ENCODE measurements at places on chromosomes 5 and 9. TPM values are rescaled to one million over a fixed set of nuclear protein-coding genes. Genes with fewer than 3 reads are reported as not detected.

SV2C gene
- not detected for total RNA-seq

DNA sequence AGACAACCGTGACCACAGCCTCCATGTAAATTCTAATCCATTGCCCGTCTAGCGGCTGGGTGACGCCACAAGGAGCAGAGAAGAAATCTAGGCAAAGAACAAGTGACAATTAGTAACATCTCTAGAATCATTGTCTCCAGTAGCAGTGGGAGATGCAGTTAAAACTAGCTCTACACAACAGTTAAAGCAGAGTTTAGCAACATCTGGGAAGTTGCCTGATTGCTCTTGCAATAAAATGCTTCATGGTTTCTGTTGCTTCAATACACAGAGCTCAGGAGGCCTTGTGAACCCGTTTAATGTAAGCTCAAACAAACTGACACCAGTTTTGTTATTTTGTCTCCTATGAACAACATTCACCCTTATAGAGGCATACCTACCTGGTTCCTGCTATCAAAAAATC is 369.8 kb upstream of the PDE4D start:
- DNase-seq = no peak

GRCh38 chr5:171867786-171868185 is 82.2 kb downstream of the SMIM23 start:
- DNase-seq = no peak

DNA sequence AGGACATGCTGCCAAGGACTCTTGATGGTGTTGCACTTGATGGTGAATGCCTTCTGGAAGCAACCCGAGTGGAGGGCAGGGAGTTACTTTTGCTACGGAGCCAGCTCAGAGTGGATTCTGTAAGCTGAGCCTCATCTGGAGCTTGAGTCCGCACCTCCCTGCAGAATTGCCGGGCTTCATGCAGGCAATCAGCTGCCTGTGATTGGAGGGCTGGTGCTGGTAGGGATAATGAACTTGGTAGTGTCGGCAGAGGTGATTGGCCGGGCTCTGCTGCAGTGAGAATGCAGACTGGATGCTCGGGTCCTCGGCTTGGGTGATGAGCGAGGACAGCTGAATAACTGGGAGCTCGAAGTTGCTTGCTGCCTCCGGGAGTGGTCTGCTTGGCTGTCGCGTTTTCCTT is 23.1 kb downstream of the SLC25A25 start:
- DNase-seq = peak; percentile 97

DNA sequence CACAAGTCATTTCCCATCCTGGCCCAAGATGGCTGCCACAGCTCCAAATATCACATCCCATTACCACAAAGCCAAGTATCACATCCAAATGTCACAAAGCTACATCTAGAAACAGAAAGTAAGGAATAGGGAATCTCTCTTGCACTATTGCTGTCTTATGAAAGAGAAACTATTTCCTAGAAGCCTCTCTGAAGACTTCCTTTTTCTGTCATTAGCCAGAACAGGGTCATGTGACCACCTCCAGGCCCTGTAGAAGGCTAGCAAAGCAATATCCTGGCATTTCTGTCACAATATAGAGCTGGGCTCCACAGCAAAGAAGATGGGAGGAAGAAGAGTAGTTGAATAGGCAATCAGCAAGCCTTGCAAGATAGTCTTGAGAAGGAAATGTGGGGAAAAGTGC is 99.2 kb downstream of the SH3TC2 start:
- no peak for DNase-seq

DNA sequence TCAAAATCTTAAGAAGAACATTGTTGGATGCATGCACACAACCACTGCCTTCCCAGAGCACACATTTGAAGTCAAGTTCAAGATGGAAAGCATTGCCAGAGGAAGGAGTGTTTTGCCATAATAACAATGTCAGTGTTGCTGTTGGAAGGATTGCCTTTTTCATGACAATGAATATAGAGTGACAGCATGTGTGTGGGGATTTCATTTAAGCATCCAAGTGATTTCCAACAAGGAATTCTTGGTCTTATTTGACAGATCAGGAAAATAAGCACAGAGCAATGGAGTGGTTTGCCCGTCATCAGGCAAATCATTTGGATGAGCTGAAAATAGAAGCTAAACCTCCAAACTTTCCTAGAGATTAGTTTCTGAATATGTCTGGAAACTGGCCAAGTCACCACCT is 140.0 kb upstream of the RAI14 start:
- no peak for DNase-seq

DNA sequence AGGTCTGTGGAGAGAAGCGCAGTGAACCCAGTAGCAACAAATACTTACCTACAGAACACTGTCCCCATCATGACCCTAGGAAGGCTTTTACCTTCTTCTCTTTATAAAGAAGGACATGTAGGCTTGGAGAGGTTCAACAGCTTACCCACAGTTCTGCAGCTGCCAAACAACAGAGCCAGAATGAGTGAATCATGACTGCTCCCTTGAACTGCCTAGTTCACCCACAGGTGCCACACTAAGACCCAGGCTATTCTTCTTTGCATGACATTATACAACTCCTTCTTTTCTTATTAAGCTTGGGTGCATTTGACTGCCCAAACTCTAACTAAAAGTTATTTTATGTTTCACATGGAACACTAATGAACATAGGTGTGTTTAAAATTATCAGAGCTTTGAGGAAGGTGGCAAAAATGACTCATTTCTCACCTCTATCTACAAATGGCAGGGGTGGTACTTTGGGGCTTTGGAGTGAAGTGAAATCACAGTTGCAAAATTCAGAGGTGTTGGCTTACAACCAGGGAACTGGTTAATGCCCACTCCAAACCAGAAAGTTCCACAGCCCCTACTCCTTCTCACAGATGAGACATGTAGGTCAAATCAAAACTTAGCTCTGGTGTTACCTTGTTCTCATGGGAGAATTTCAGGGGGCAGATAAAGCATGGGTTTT is 201.6 kb downstream of the SEMA6A start:
- peak; percentile 69 for DNase-seq

SOHLH1 gene
- not detected for total RNA-seq

- DNase-seq = no peak
These were observed 102.5 kb downstream of the ST8SIA4 start for GRCh38 chr5:100800562-100800961.

- DNase-seq = peak; percentile 5
These were observed 213.7 kb downstream of the TLR4 start for GRCh38 chr9:117917873-117918272.

GRCh38 chr5:96115147-96115807 is 153.6 kb upstream of the ELL2 start:
- DNase-seq = no peak

GRCh38 chr5:135186662-135187522 is 152.9 kb upstream of the PITX1 start:
- DNase-seq = no peak

GABRA1 gene
- not detected for total RNA-seq

TBC1D2 gene
- 20.2 TPM for total RNA-seq

SCGB3A2 gene
- not detected for total RNA-seq

- DNase-seq = no peak
These were observed 847.7 kb downstream of the MAT2B start for GRCh38 chr5:164353155-164353554.

ST8SIA4 gene
- total RNA-seq = 4.5 TPM

- DNase-seq = no peak
These were observed 10.0 kb downstream of the HOMER1 start for GRCh38 chr5:79503794-79504495.

PCDHA10 gene
- 0.05 TPM for total RNA-seq

GRCh38 chr9:23736293-23736692 is 89.7 kb downstream of the ELAVL2 start:
- no peak for DNase-seq

DIRAS2 gene
- total RNA-seq = 0.10 TPM

DNA sequence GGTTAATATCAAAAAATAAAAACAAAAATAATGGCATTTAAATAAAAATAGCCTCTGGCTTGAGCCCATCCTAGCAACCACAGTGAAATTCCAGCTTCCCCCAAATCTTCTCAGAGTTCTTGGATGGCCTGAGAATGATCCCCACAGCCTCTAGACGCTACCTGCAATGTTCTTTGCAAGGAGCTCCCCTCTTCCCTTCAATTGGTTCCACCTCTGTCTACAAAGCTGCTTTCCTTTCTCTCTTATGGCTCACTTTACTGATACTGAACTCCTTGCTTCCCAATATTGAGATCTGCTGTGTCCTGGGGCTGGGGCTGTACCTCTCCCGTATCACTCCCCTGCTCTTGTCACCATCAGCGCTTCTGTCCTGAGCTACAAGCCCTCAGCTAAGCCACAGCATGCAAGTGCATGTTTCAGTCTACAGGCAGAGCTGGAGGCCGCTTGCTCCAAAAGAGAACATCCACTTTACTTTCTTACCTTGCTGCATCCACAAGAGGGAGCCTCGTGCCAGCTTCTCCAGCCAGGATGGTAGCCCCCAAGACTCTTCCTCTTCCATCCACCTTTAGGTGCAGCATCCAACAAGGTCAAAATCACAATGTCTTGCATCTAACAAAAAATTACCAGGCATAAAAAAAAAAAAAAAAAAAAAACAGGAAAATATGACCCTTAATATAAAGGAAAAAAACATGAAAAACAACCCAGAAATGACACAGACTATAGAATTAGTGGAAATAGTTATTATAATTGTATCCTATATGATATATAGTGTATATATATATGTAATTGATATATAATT is 57.4 kb upstream of the PRSS3 start:
- peak; percentile 62 for DNase-seq

CDC20B gene
- not detected for total RNA-seq

FAM221B gene
- total RNA-seq = not detected

DNA sequence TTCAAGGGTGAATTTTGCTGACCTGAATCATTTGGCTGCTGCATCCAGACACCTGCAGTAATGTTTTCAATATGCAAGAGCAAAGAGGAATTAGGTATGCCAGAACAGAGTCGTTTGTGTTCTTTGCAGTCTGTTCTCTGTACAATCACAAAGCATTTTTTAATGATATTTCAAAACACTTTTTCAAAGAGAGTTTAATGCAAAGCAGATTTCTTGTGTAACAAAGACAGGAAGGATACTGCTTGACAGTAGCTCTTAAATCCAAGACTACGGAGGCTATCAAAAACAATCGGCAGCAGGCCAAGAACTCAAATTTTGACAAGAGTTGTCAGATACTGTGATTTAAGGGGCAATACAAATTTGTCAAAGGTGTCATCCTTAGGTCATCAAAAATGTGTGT is 341.9 kb downstream of the GADD45G start:
- DNase-seq = no peak

GRCh38 chr5:59583151-59583809 is 310.2 kb downstream of the PDE4D start:
- no peak for DNase-seq

- no peak for DNase-seq
These were observed 46.2 kb downstream of the GALNT10 start for GRCh38 chr5:154236536-154237375.

DNA sequence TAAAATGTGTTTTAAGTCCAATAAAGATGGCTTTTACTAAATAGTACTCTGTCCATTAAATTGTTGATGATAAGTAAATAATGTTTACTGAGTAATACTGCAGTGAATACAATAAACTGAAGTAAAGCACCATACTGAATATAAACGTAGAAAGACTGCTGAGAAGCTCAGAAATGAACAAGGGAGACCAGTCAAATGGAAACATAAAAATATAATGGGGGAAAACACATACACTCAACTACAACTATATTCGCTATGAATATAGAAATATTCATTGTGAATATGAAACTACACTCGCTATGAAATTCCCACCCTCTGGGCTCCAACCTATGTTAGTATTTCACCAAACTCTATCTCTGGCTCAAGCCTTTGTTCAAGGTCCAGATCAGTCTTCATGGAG is 41.9 kb upstream of the UBQLN1 start:
- no peak for DNase-seq

DNA sequence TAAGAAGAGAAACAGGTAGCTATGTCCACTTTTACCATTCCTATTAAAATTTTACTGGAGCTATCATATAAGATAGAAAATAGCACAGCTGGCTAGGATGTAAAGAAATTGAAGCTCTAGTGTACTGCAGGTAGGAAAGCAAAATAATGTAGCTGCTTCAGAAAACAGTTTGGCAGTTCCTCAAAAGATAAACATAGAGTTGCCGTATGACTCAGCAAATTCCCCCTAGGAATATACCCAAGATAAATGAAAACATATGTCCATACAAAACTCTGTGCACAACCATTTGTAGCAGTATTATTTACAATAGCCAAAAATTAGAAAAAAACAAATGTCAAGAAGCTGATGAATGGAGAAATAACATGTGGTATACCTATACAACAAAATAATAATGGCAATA is 64.6 kb upstream of the SHISAL2B start:
- no peak for DNase-seq

DNA sequence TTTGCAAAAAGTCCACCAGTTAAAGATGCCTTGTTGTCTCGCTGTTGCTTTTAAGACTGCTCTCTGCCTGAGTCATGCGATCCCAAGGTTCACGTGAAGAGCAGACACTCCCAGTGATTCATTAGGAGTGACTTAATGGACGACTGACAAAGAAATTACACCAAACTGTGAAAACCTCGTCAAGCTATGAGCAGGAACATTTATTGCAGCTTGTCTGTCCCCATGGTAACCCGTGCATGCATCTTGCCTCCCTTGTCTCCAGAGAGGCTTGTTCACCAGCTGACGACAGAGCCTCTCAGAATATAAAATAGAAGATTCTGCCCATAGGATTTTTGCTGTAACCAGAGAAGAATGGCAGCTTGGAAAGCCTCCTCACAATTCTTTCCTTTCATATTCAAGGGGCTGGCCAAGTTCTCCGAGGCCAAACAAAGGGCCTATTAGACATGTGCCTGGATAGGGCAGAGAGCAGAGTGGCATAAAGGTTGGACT is 352.7 kb downstream of the SPOCK1 start:
- DNase-seq = peak; percentile 79

GRCh38 chr5:130111746-130112145 is 207.5 kb downstream of the CHSY3 start:
- peak; percentile 10 for DNase-seq
